ENCODE measurements at places on chromosomes 1 and 21. TPM values are rescaled to one million over a fixed set of nuclear protein-coding genes. Genes with fewer than 3 reads are reported as not detected.
A peak's percentile ranks its signal among the peaks of the same experiment; 100 is the strongest.

DNA sequence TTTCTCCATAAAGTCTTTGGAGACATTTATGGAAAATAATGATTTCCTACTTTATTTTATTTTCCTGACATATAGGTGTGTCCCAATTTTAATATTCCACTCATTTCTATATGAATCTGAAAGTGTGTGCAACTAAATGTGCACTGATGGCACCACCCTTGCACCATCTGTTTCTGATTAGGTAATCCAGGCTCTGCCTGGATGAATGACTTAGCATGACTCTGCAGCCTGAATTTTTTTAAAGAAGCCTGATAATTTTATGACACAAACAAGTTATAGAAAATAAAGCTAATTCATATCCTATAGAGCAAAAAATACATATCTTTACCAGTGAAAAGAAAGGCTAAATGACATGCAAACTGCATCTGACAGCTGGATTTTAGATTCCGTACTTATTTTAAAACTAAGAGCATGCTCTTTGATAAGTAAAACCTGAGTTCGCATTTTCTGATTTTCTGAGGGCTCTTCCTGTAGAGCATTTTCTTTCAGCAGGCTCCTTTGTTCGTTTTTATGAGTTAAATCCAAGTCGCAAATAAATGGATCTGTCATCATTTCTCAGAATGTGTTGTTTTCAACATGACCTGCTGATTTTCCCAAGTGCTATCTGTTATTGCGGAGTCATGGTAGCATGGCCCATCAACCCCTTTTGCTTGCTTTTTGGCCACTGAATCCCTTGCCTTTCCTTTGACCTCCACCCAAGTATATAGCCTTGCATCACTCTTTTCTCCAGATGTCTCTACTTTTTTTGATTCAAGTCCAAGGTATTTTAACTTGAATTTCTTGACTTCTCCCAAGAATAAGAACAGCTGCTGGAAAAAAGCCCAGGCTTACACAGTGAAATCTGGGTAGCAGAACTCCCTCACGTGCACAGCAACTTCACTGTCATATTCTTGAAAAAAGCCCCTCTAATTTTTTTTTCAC is 52.8 kb upstream of the LYPLAL1 start:
- peak; percentile 50 for DNase-seq

- DNase-seq = no peak
These were observed 177.2 kb upstream of the C8B start for GRCh38 chr1:57142999-57143398.

DNA sequence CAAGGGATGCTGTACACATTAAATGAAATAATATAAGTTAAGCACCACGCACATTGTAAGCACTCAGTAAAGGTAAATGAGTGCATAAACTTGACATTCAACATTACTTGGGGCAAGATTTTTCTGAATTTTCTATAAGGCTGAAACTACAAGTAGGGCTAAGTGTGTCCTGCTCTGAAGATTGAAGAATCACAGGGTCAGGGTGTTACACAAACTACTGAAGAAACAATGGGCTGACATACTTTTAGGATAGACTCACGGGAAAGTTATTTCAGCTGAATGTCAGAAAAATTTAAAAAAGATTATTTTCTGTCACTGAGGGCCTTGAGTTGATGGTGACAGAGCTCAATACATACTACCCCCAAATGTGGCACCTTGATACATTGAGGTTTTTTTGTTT is 644.2 kb upstream of the PLXNA2 start:
- no peak for DNase-seq

GRCh38 chr1:234758851-234759250 is 148.9 kb upstream of the IRF2BP2 start:
- DNase-seq = no peak

- no peak for DNase-seq
These were observed 807 bp downstream of the CEP85 start for GRCh38 chr1:26234644-26235370.

GRCh38 chr1:87723193-87723592 is 394.5 kb downstream of the LMO4 start:
- no peak for DNase-seq

The ADGRL4 gene
- total RNA-seq = 14.1 TPM

All from heart left ventricle (tissue), 16 donors.